ENCODE measurements at places on chromosomes 12 and 14.

- peak; percentile 75 for DNase-seq
Measured at GRCh38 chr12:120639771-120640721, at the start of gene CABP1. Gene CABP1, plus strand, starts transcription at chr12:120640626. Its CDS starts 60 bp downstream, at chr12:120640686.

DNA sequence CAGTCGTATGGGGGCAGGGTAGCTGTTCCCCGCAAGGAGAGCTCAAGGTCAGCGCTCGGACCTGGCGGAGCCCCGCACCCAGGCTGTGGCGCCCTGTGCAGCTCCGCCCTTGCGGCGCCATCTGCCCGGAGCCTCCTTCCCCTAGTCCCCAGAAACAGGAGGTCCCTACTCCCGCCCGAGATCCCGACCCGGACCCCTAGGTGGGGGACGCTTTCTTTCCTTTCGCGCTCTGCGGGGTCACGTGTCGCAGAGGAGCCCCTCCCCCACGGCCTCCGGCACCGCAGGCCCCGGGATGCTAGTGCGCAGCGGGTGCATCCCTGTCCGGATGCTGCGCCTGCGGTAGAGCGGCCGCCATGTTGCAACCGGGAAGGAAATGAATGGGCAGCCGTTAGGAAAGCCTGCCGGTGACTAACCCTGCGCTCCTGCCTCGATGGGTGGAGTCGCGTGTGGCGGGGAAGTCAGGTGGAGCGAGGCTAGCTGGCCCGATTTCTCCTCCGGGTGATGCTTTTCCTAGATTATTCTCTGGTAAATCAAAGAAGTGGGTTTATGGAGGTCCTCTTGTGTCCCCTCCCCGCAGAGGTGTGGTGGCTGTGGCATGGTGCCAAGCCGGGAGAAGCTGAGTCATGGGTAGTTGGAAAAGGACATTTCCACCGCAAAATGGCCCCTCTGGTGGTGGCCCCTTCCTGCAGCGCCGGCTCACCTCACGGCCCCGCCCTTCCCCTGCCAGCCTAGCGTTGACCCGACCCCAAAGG is 804 bp downstream of the GAPDH start:
- peak; percentile 82 for DNase-seq

DNA sequence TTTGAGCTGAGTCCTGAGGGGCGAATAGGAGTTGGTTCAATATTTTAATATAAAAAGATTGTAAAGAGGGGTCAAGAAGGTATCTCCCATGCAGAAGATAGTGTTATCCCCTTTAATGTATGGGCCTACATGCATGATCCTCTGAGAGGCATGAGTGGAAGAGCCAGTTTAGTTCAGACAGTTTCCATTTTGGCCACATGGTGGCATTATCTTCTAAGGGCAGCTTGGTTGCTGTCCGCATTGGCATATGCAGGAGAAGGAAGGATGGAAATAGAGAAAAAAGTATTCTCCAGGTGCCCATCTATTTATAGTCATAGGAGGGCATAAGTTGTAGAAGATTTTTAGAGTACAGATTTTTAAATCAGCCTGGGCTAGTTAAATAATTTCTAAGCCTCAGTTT is 5.4 kb downstream of the SAMD4A start:
- DNase-seq = peak; percentile 35

DNA sequence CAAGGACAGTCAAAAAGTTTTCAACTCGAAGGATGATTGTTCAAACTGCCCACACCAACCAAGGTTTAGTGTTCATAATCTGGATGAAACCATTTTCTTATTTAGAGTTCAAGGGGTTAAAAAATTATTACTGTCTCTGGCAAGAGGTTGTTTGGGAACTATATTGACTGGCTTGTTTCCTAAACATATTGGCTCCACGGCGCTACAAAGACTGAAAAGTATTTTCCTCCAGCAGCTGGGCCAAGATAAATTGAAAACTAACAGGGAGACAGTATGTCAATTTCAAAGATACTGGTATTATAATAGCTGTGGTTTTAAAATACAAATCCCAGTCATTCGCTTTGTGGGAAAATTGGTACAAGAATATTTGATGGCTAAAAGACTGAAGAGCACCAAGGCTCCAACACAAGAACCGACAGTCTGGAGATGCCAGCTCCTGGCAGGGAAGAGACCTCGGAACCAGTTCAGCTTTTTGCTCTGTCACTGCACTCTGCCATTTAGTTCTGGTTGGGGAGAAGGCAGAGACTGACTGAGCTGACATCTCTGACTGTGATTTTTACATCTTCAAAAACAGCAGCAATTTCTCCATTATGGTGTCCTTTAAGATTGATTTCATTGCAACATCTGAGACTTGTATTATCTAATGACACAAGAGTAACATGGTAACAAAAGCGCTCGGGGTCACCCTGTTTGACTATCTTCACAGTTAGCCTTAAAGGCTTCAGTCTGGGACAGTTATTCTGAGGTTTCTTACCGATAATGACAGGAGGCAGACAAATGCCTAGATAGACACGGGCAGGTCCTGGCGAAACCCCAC is 62.0 kb downstream of the ST8SIA1 start:
- no peak for DNase-seq

- DNase-seq = no peak
Measured at GRCh38 chr14:33727606-33728005, 223.3 kb downstream of the EGLN3 start.

DNA sequence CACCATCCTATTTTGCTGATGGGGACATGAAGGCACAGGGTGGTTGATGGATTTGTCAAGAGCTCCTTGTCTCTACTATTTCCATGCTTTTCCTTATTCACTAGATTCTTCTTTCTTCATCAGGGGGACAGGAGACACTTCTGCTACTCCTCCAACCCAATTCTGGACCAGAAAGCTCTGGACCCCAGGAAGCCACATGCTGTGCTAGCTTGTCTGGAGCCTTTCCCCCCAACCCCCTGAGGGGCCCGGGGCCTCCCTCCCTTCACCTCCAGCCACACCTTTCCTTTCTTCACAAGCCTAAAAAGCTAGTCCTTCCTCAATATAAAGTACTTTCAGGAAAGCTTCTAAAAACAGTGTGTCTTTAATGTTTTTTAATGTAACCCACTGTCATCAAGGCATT is 75.1 kb upstream of the CAPRIN2 start:
- DNase-seq = no peak

DNA sequence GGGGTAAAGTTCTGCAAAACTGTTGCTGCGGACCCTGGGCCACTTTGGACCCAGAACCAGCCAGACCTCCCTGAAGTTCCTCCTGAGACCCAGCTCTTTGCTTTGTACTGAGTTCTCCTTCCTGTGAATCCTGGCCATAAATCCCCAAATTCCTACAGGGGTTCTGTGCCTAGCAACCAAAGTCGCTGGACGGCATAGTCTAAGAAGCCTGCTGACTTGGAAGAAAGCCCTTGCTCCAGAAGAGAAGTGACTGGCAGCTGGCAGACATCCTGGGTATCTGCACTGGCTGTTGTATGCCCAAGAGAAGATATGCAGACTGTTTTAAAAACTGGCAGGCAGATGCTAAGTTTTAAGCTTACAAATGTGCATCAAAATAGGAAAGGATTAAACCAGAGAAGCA is 99.9 kb upstream of the SLC24A4 start:
- DNase-seq = no peak

- no peak for DNase-seq
Measured at GRCh38 chr12:121284551-121285390, 11.7 kb downstream of the CAMKK2 start.

- DNase-seq = no peak
Measured at GRCh38 chr12:122749569-122750332, 2.9 kb upstream of the DENR start.

GRCh38 chr12:117476341-117476740 is 114.9 kb upstream of the NOS1 start:
- DNase-seq = no peak

- no peak for DNase-seq
Measured at GRCh38 chr14:38851111-38851510, 251.9 kb downstream of the SEC23A start.

- DNase-seq = no peak
Measured at GRCh38 chr12:124369055-124369826, 74.3 kb downstream of the RFLNA start.

- no peak for DNase-seq
Measured at GRCh38 chr14:102103062-102103695, 16.3 kb upstream of the HSP90AA1 start.

GRCh38 chr14:53807542-53807941 is 149.1 kb downstream of the BMP4 start:
- DNase-seq = no peak

DNA sequence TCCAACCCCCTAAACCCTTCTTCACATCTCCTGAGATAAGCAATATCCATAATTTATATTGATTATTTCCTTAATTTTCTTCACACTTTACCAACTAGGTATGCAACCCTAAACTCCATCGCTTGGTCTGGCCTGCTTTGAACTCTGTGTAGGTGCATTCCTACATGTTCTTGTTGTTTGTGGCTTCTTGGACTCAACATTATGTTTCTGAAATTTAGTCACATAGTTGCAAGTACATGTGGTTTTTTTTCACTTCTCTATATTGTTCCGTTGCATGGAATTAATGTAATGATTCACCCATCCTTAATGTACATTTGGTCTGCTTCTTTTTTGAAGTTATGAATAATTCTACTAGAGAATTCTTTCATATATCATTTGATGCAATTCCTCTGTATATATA is 1.6 kb upstream of the TAS2R30 start:
- DNase-seq = no peak

DNA sequence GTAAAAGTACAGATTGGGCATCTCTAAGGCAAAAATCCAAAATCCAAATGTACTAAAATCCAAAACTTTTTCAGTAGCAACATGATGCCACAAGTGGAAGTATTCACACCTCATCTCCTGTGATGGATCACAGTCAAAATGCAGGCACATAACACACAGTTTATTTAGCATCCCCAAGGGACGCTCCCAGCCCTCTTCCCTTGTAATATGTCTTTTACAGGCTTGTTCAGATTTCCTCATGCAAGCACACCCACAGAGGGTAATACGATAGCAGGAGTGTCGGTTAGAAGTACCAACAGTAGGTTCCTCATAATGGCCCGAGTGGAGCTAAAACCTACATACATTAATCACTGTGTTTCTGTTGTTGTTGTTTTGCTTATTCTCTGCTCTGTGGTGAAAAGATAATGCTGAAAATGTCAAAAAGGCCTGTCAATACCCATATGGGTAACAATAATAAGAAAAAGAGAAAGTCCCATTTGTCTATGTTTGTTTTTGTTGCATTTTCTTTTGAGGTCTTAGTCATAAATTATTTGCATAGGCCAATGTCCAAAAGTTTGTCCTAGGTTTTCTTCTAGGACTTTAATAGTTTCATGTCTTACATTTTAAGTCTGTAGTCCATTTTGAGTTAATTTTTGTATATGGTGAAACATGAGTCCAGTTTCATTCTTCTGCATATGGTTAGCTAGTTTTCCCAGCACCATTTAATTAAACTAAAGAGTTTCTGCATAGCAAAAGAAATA is 133.1 kb downstream of the LRIG3 start:
- no peak for DNase-seq

DNA sequence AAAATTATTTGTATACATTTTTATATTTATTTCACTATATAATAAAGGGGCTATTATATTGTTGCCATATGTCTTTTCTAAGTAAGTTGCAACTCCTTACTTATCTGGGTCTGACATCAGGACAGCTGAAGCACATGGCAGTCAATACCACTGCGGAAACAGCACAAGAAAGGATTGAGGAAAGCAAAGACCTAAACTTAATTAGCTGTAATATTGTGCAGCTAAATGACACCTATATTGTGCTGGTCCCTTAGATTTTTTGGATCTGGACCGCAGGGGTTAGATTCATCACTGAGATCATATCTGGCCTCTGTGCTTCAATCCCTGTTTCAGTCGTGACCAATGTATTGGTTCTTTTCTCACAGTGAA is 359.6 kb upstream of the DIO2 start:
- DNase-seq = no peak

- no peak for DNase-seq
Measured at GRCh38 chr14:76227450-76228050, 75.8 kb downstream of the GPATCH2L start.

DNA sequence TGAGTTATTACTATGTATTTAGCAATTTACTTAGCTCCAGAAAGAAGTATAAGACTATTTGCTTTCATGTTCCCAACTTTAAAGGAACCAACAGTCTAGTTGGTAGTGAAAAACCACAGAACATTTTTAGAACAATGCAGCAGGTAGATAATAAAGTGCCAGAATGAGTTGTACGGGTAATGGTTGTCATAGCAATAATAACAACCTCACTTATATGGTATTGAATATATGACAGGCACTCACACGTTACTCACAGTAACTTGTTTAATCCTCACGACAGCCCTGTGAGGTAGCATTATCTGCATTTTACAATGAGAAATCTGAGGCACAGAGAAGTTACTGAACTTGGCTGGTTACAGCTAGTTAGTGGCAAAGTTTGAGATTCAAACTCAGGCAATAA is 10.6 kb upstream of the GAPDH start:
- DNase-seq = no peak

DNA sequence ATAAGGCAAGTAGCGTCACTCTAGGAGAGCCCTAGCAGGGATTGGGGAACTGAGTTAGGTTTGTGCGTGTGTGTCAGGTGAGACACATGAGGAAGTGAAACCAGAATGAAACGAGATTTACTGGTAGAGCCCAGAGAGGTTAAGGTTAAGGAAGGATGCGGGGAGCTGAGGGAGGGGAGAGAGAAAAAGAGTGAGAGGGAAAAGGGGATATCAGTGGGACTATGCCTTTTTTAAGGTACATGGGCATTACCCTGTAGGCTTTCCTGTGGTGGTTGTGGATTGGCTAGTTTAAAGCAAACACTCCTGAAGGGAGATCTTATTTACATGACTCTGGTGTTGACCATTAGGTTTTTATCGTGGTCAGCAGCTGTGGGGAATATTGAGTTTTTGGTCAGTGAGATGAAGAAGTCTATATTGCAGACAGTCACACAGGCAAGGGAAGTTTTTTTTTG is 13.9 kb downstream of the ZDHHC17 start:
- no peak for DNase-seq

GRCh38 chr14:72613231-72613974 is 280.5 kb downstream of the DPF3 start:
- peak; percentile 7 for DNase-seq

DNA sequence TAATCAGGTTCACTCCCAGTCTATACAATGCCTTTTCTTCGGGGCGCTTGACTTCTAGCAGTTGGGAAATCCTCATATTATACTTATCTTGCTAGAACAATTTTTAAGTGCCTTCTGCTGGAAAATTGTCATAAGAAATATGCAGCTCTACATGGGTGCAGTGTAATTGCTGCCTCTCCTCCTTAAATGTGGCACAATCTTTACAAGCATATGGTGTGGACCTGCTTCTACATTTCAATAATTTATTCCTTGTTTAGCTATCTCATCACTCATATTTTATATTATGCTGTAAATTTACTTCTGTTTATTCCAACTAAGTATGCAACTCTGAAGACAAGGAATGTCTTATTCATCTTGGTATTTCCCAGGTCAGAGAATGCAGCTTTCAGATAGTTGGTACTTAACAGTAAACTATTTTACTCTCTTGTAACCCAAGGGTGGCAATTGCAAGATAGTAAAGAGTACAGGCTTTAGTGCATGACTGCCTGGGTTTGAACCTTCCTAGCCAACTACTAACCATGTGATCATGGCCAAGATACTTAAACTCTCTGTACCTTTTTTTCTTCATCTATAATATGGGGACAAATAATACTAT is 43.6 kb upstream of the GAS2L3 start:
- DNase-seq = no peak
